Mesothelial cell of epicardium (in vitro differentiated cells): ENCODE measurements at places on chromosomes 11 and 22. TPM values are rescaled to one million over a fixed set of nuclear protein-coding genes. Genes with fewer than 3 reads are reported as not detected.
A peak's percentile ranks its signal among the peaks of the same experiment; 100 is the strongest.

ROM1 gene
- 1.7 to 2.5 TPM (median 1.8 TPM) in 3 replicates for total RNA-seq

GLB1L2 gene
- 8.9 to 9.9 TPM (median 9.5 TPM) in 3 replicates for total RNA-seq

MGAT3 gene
- total RNA-seq = 43.6 to 45.3 TPM (median 45.0 TPM) in 3 replicates

CRACR2B gene
- total RNA-seq = 9.9 to 10.6 TPM (median 10.0 TPM) in 3 replicates

LRRC51 gene
- 3.0 to 5.2 TPM (median 4.3 TPM) in 3 replicates for total RNA-seq

WBP2NL gene
- not detected in 3 replicates for total RNA-seq

MAPK1 gene
- total RNA-seq = 90.2 to 92.9 TPM (median 90.4 TPM) in 3 replicates

CENPM gene
- 12.5 to 14.9 TPM (median 13.3 TPM) in 3 replicates for total RNA-seq

H19 gene
- total RNA-seq = 13,899 to 14,658 TPM (median 14,601 TPM) in 3 replicates

GRCh38 chr11:128039140-128040021 lies 548.0 kb downstream of the ETS1 start:
- H3K27me3 ChIP-seq = no peaks in the 10 kb centered on the region
- no peak for DNase-seq

GRCh38 chr11:106461148-106461691 lies 383.8 kb downstream of the AASDHPPT start:
- H3K36me3 ChIP-seq = no peaks in the 10 kb centered on the region
- H3K4me3 ChIP-seq = no peak overlapping the region
- no peak overlapping the region for H3K27ac ChIP-seq
- H3K4me1 ChIP-seq = peaks cover 51% of the 10 kb centered on the region
- peaks cover 2% of the 10 kb centered on the region for H3K27me3 ChIP-seq

DNA sequence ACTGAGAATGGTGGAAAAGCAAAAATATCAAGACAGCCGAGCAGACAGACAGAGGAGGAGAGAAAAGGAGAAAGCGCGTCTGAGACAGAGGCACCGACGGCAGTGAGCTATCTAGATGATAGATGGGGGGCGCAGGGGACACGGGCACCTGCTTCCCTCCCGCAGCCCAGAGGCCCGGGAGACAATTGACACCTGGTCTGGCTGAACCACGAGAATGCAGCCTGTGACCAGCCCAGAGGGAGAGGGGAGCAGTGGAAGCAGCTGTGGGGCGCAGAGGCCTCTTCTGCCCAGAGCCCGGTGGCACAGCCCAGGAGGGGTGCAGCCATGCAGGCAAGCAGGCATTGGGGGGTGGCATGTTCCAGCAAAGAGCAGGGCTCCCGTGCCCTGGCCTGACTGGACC lies 48.2 kb downstream of the ELFN2 start:
- H3K27ac ChIP-seq = no peak overlapping the region
- H3K36me3 ChIP-seq = no peaks in the 10 kb centered on the region
- no peak for DNase-seq
- H3K4me3 ChIP-seq = no peak overlapping the region
- H3K27me3 ChIP-seq = peaks cover 52% of the 10 kb centered on the region
- peaks cover 15% of the 10 kb centered on the region for H3K4me1 ChIP-seq

DNA sequence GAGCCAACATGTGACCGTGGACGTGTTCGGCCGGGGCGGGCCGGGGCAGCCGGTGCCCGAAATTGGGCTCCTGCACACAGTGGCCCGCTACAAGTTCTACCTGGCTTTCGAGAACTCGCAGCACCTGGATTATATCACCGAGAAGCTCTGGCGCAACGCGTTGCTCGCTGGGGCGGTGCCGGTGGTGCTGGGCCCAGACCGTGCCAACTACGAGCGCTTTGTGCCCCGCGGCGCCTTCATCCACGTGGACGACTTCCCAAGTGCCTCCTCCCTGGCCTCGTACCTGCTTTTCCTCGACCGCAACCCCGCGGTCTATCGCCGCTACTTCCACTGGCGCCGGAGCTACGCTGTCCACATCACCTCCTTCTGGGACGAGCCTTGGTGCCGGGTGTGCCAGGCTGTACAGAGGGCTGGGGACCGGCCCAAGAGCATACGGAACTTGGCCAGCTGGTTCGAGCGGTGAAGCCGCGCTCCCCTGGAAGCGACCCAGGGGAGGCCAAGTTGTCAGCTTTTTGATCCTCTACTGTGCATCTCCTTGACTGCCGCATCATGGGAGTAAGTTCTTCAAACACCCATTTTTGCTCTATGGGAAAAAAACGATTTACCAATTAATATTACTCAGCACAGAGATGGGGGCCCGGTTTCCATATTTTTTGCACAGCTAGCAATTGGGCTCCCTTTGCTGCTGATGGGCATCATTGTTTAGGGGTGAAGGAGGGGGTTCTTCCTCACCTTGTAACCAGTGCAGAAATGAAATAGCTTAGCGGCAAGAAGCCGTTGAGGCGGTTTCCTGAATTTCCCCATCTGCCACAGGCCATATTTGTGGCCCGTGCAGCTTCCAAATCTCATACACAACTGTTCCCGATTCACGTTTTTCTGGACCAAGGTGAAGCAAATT lies 1.8 kb downstream of the FUT4 start:
- no peak for DNase-seq
- peaks cover 57% of the 10 kb centered on the region for H3K4me1 ChIP-seq
- no peaks in the 10 kb centered on the region for H3K36me3 ChIP-seq
- peak overlapping the region; percentile 76 for H3K4me3 ChIP-seq
- H3K27me3 ChIP-seq = no peaks in the 10 kb centered on the region

DNA sequence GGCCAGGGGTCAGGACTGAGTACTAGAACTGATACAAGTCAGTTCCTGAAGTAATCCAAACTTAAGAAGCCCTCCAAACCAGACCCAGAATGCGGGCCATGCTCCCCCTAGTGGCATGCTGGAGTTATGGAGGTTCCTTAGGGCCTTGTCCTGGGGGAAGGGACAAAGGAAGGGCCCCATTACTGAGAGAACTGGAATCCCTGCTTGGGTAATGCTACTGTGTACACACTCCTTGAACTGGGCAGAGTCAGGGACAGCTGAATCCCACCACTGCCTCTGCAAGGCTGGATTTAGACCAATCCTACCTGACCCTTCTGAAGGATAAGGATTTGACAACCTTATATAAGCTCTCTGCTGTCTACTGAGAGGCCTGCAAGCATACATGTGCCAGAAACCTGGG lies 97.3 kb upstream of the AKIP1 start:
- peak; percentile 31 for DNase-seq
- H3K27ac ChIP-seq = no peak overlapping the region
- H3K4me3 ChIP-seq = no peak overlapping the region

GRCh38 chr11:86176165-86176884 lies 68.2 kb upstream of the EED start:
- no peaks in the 10 kb centered on the region for H3K36me3 ChIP-seq
- no peak for DNase-seq
- H3K4me3 ChIP-seq = no peak overlapping the region
- peaks cover 4% of the 10 kb centered on the region for H3K4me1 ChIP-seq

DNA sequence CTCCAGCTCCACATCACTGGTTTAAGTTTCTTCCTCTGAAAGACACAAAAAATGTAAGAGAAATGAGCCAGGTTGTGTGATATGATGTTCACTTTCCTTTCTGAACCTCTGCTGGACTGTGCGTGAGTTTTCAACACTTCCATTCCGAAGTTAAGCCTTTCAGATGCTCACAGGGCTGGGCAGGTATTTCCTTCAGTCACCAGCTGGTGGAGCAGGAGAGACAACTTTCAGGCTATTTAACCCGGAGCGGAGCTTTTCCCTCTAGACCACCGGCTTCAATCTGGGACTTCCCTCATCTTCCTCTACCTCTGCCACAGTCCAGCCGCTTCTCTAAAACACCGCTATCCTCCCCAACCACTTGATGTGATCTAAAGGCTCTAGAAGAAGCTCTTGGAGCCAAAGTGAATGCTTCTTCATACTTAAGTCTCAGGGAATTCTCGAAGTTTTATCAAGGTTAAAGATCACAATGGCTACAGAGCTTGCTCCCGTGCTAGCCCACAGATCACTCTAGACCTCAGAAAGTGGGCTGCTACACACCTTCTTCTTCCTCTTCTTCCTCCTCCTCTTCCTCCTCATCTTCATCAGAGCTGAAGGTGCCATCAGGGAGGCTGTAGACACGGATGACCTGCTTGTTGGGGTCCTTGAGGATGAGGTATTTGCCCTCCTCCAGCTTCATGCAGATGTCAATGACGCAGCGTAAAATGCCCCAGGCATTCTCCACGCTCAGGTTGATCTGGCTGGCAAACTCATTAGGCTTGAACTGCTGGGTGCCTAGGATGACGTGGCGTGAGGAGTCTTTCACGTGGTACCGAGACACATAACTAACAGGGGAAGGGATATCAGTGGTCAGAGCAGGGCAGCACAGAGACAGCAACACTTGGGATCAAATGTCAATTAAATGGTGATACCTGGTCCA lies 4.4 kb upstream of the FOXRED2 start:
- peak overlapping the region; percentile 68 for H3K27ac ChIP-seq

DNA sequence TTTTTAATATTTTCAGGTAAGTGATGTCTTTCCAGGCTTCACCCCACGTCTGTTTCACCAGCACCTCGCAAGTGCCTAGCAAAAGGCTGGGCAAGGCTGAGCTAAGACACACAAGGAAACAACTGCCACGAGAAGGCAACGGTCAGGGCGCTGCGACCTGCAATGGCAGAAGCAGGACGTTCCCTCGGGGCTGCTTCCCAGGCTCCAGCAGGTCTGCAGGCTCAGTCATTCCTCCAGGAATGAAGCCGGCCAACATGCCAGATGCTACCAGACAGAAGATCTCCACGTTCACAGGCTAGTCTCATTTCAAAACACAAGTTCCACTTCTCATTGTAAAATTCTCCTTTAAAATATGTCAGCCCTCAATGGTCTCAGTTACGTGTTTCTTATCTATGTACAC lies 45.5 kb downstream of the CELSR1 start:
- peaks cover 8% of the 10 kb centered on the region for H3K4me1 ChIP-seq
- peak overlapping the region; percentile 41 for H3K27ac ChIP-seq
- no peaks in the 10 kb centered on the region for H3K27me3 ChIP-seq
- DNase-seq = no peak
- H3K36me3 ChIP-seq = peaks cover 2% of the 10 kb centered on the region

DNA sequence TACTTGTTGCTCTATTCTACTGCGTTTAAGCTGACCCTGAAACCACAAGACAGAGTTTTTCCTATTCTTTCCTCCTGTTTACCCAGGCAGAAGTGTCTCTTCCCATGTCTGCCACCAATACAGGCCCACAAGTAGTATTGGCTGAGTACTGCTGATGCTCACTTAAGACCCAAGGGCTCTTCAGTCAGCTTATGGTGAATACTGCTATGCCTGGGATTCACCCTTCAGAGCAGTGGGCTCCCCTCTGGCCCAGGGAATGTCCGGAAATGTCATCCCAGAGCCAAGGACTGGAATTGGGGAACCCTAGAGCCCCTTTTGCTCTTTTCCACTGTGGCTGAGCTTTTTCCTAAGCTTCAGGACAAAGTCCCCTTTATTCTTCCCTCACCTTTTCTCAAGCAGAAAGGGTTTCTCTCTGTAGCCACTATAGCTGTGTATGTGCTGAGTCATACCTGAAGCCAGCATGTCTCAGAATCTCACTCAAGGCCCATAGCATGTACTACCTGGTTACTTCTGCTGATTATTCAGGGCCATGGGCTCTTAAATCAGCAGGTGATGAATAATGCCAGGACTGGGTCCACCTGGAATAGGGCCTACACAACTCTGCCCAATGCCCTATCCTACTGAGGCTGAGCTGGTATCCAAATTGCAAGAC lies 745.8 kb upstream of the ANO5 start:
- no peak for DNase-seq

DNA sequence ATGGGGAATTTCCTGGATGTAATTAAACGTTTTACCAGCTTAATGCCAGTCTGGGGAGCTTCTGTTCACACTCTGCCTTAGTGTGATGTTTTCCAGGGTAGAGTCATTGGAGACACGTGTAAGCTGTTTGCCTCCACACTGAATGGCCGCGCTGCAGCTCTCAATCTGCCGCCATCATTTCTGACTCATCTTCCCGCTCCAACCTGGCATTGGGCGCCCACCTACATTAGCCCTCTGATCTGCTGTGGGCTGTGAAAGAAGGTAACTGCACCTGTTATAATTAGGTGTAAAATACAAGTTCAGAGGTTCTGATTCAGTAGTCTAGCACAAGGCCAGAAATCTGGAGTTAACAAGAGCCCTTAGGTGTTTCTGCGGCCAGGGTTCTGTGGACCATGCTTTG lies 54.6 kb downstream of the MN1 start:
- no peak overlapping the region for H3K27ac ChIP-seq
- peaks cover 49% of the 10 kb centered on the region for H3K4me1 ChIP-seq
- H3K4me3 ChIP-seq = no peak overlapping the region

DNA sequence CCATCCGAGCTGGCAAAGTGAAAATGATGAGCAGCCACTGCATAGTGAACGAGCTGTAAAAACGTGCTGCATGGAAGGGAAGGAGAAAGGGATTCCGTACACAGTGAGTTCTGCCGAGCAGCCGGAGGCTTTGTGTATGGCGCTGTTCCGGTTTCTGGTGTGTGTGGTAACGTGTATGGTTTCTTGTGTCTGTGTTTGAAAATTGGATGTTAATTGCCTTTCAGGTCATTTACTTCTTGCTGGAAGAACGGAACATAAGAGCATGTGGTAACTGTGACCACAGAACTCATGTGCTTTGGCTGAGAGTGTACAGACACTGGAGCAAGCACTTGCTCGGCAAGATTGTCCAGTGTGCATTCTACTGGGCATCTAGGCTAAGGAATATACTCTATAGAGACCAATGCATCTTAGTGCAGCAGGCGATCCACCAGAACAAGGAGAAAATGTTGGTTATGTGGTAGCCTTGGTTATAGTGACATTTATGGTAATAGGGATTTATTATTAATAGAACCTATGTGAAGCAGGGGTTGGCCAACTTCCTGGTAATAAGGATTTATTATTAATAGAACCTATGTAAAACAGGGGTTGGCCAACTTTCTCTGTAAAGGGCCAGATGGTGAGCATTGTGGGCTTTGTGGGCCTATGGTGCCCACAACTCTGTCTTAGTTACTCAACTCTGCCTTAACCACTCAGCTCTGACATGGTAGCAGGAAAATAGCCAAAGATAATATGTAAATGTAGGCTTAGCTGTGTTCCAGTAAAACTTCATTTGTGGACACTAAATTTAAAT lies 49.2 kb downstream of the GRAMD1B start:
- H3K4me1 ChIP-seq = peaks cover 14% of the 10 kb centered on the region
- H3K36me3 ChIP-seq = no peaks in the 10 kb centered on the region
- no peak for DNase-seq
- no peak overlapping the region for H3K4me3 ChIP-seq

GRCh38 chr22:42169055-42169469 lies 38.5 kb upstream of the CYP2D6 start:
- H3K36me3 ChIP-seq = peaks cover 14% of the 10 kb centered on the region
- H3K4me1 ChIP-seq = peaks cover 19% of the 10 kb centered on the region
- DNase-seq = peak; percentile 81
- no peaks in the 10 kb centered on the region for H3K27me3 ChIP-seq
- no peak overlapping the region for H3K4me3 ChIP-seq

- H3K27me3 ChIP-seq = no peaks in the 10 kb centered on the region
- H3K36me3 ChIP-seq = peaks cover 3% of the 10 kb centered on the region
- no peak for DNase-seq
- no peak overlapping the region for H3K4me3 ChIP-seq
These were observed 424.9 kb downstream of the TBC1D22A start for GRCh38 chr22:47187176-47187957.
